ENCODE measurements at places on chromosomes 13 and 19. TPM values are rescaled to one million over a fixed set of nuclear protein-coding genes. Genes with fewer than 3 reads are reported as not detected.

The NPAS1 gene
- 0.29 TPM for total RNA-seq

The MIA gene
- not detected for total RNA-seq

The RFPL4AL1 gene
- total RNA-seq, result not detected

The TNFRSF19 gene
- total RNA-seq, result 47.7 TPM

The BRCA2 gene
- total RNA-seq, result 24.6 TPM

The RNF17 gene
- not detected for total RNA-seq

The ECSIT gene
- total RNA-seq, result 36.4 TPM

The PAN3 gene
- total RNA-seq, result 12.1 TPM

The MUC16 gene
- not detected for total RNA-seq

DNA sequence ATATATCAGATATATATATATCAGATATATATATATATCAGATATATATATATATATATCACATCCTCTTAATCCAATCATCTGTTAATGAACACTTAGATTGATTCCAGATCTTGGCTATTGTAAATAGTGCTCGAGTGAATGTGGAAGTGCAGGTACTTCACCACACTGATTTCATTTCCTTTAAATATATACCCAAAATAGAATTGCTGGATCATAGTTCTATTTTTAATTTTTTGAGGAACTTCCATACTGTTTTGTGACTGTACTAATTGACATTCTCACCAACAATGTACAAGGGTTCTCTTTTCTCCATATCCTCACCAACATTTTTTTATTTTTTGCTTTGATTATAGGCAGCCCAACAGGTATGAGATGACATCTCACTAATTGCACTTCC lies 277.5 kb downstream of the NHLRC3 start:
- H3K4me3 ChIP-seq, result no peak overlapping the region
- H3K4me1 ChIP-seq, result no peaks in the 10 kb centered on the region
- H3K27me3 ChIP-seq, result no peaks in the 10 kb centered on the region
- H3K27ac ChIP-seq, result no peak overlapping the region
- H3K36me3 ChIP-seq, result no peaks in the 10 kb centered on the region
- no peak for DNase-seq

- H3K4me1 ChIP-seq, result peaks cover 8% of the 10 kb centered on the region
- H3K27ac ChIP-seq, result no peak overlapping the region
- DNase-seq, result peak; percentile 52
- no peaks in the 10 kb centered on the region for H3K27me3 ChIP-seq
- no peak overlapping the region for H3K4me3 ChIP-seq
These were observed 9.2 kb upstream of the ZNF358 start for GRCh38 chr19:7506385-7507328.

DNA sequence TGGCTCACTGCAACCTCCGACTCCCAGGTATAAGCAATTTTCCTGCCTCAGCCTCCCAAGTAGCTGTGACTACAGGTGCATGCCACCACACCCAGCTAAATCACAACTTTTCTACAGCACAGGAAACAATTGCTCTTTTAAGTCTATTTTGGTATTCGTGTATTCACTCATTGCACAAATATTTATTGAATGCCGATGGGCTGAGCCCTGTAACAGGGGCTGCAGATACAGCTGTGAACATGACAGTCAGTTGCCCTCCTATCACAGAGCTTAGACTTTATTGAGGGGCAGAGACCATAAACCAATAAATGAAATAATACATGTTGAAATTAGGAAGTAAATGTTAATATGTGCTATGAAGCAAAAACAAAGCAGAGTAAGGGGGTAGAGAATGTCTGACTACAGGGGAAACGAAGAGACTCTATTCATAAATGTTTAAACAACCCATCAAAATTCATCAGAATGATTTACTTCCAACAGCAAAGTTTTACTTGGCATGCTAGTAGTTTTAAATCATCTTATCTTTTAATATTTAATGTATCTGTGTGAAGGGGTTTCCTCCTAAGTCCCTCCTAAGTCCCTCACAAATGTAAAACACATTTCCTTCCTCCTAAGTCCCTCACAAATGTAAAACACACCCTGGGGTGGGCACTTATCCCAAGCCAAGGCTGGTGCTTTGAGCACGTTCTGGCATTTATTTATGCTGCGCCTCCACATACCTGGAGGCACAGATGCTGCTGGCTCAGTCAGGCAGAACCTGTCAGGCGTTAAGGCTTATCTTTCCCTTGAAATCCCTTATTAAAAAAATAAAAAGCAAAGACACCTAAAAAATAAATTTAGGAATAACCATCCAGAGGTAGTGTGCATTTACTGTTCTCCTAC lies 140.8 kb downstream of the MIPEP start:
- no peaks in the 10 kb centered on the region for H3K27me3 ChIP-seq
- peaks cover 43% of the 10 kb centered on the region for H3K4me1 ChIP-seq
- no peak for DNase-seq
- no peaks in the 10 kb centered on the region for H3K36me3 ChIP-seq
- no peak overlapping the region for H3K4me3 ChIP-seq
- no peak overlapping the region for H3K27ac ChIP-seq

GRCh38 chr19:3250675-3251074 lies 26.2 kb downstream of the CELF5 start:
- no peaks in the 10 kb centered on the region for H3K4me1 ChIP-seq
- DNase-seq, result peak; percentile 13
- no peak overlapping the region for H3K4me3 ChIP-seq

- no peak overlapping the region for H3K27ac ChIP-seq
- H3K4me1 ChIP-seq, result peaks cover 41% of the 10 kb centered on the region
- DNase-seq, result no peak
- no peaks in the 10 kb centered on the region for H3K36me3 ChIP-seq
- H3K27me3 ChIP-seq, result no peaks in the 10 kb centered on the region
These were observed 1.3 kb upstream of the KBTBD6 start for GRCh38 chr13:41133951-41134350.

DNA sequence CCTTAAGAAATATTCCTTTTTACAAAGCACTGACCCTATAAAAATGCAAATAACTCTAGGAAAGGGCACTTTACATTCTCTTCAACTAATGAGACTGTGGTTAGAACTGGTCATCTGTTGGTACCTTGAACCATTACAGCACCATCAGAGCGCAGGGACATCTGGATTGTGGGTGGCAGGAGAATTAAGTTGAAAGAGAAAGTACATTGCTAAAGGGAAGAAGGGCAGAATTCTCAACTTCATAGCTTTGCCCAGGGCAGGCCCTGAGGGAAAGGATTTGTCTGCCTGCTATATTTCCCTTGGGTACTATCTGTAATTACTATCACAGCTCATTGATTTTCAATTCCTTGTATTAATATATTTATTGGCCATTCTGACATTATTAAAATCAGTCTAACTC lies 196.8 kb downstream of the KLF12 start:
- no peaks in the 10 kb centered on the region for H3K36me3 ChIP-seq
- H3K4me1 ChIP-seq, result no peaks in the 10 kb centered on the region
- H3K27me3 ChIP-seq, result no peaks in the 10 kb centered on the region

- H3K4me1 ChIP-seq, result no peaks in the 10 kb centered on the region
- H3K36me3 ChIP-seq, result no peaks in the 10 kb centered on the region
- no peak overlapping the region for H3K4me3 ChIP-seq
- no peak for DNase-seq
- no peak overlapping the region for H3K27ac ChIP-seq
These were observed 3.5 kb downstream of the LYPD5 start for GRCh38 chr19:43798546-43799409.

DNA sequence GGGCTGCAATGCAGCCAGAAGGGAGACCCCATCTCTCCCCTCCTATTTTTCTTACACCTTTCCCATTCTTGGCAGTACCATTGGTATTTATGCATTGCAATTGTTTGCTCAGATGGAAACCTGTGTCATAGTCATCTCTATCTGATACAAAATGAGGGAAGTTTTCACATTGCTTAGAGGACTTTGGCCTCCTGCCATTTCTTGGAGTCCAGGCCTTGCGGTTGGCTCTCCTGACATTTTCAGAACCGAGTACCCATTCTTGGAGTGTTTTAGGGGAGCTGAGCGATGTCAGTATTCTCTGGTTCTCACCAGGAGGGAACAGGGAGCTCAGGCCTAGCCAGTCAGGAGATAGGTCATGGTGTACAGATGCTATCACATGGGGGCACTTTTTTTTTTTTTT lies 1.5 kb downstream of the SIN3B start:
- peaks cover 18% of the 10 kb centered on the region for H3K36me3 ChIP-seq
- H3K27me3 ChIP-seq, result no peaks in the 10 kb centered on the region
- no peak for DNase-seq
- H3K27ac ChIP-seq, result no peak overlapping the region
- peaks cover 14% of the 10 kb centered on the region for H3K4me1 ChIP-seq
- H3K4me3 ChIP-seq, result peak overlapping the region; percentile 98

DNA sequence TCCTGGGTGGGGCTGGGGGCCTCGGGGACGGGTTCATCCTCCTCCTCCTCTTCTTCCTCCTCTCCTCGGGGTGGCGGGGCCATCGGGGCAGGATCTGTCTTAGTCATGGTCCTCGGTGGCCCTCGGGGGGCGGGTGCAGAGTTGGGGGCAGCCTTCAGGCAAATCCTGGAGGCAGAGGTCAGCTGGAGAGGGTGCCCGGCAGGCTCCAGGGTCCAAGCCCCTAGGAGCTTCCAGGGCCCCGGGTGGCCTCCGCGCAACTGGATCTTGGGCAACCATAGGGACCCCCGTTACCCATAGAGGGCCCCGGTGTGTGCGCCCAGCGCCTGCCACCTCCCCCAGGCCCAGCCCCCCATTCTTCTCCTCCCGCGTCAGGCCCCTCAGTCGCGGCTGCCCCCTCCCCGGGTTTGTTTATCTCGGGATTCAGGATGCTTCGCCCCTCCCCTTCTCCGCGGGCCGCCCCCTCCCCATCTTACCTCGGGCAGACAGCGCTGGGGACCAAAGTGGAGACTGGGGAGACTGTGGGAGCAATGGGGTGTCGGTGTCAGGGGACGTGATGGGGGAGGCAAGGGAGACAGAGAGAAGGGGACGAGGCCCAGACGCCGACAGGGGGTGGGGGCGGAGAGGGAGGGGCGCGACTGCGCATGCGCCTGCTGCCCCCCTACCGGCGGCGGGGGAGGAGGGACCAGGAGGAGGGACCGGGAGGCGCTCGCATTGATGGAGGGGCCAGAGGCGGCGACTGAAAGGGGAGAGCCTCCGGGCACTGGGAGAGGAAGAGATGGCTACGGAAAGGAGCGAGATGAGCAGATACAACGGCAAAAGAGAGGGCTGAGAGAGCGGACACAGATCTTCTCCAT lies at the start of gene CLIP3:
Gene CLIP3, minus strand, starts transcription at position 623 of the 854 bp plus-strand sequence. Its CDS starts 516 bp downstream, at position 107.
- no peak for DNase-seq
- H3K4me1 ChIP-seq, result peaks cover 14% of the 10 kb centered on the region

DNA sequence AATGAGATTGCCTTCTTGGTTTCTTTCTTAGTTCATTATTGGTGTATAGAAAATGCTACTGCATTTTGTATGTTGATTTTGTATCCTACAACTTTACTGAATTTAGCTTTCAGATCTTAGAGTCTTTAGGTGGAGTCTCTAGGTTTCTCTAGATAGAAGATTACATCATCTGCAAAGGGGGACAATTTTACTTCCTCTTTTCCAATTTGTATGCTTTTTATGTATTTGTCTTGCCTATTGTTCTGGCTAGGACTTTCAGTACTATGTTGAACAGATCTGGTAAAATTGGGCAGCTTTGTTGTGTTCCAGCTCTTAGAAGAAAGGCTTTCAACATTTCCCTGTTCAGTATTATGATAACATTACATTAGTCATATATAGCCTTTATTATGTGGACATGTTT lies 101.0 kb upstream of the SPRY2 start:
- H3K27ac ChIP-seq, result no peak overlapping the region
- H3K4me1 ChIP-seq, result no peaks in the 10 kb centered on the region

GRCh38 chr13:90565985-90566713 lies 781.3 kb upstream of the MIR17HG start:
- H3K27me3 ChIP-seq, result no peaks in the 10 kb centered on the region
- no peak overlapping the region for H3K4me3 ChIP-seq
- no peak for DNase-seq
- H3K4me1 ChIP-seq, result no peaks in the 10 kb centered on the region

GRCh38 chr19:35755131-35755549 lies 1.7 kb downstream of the HSPB6 start:
- no peak overlapping the region for H3K4me3 ChIP-seq
- H3K27me3 ChIP-seq, result no peaks in the 10 kb centered on the region
- H3K4me1 ChIP-seq, result peaks cover 21% of the 10 kb centered on the region
- no peak overlapping the region for H3K27ac ChIP-seq

DNA sequence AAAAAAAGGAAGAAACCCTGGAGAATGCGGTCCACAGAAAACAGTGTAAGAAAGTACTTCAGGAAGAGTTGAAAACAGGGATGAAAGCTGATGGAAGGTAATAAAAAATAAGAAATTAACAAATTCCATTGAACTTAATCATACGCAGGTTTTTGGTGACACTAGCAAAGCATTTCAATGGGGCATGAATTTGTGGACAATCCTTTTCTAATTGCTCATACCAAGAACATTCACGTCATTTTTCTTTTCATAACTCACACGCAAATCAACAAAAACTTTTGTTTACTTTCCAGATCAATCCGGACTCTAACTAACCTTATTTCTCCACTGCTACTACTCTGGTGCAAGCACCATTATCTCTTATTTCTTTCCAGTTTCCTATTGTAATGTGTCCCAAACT lies 1195.0 kb downstream of the SLITRK5 start:
- H3K36me3 ChIP-seq, result no peaks in the 10 kb centered on the region
- no peak overlapping the region for H3K27ac ChIP-seq
- H3K27me3 ChIP-seq, result no peaks in the 10 kb centered on the region
- H3K4me1 ChIP-seq, result no peaks in the 10 kb centered on the region

- DNase-seq, result no peak
- H3K27me3 ChIP-seq, result peaks cover 1% of the 10 kb centered on the region
- H3K4me1 ChIP-seq, result peaks cover 4% of the 10 kb centered on the region
- no peaks in the 10 kb centered on the region for H3K36me3 ChIP-seq
These were observed 34.3 kb upstream of the SHKBP1 start for GRCh38 chr19:40542202-40542859.

- DNase-seq, result no peak
- H3K36me3 ChIP-seq, result peaks cover 21% of the 10 kb centered on the region
- no peak overlapping the region for H3K4me3 ChIP-seq
These were observed 11.3 kb downstream of the HDGFL2 start for GRCh38 chr19:4483385-4483784.

DNA sequence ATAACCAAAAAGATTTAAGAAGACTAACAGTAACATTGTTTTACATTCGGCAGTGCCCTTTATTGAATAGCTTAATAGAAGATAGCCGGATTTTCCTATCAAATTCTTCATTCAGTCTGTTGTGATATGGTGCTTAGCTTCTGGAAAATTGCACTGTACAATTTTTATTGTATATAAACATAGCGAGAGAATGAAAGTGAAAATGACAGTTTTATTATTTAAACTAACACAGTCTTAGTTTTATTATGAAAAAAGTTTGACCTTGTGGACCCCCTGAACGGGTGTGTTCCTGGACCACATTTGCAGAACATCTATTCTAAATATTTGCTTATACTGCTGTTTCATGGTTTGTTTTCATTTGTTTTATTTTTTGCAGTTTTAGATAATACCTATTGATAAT lies 8.6 kb downstream of the ITM2B start:
- H3K36me3 ChIP-seq, result no peaks in the 10 kb centered on the region
- H3K27me3 ChIP-seq, result no peaks in the 10 kb centered on the region
- H3K4me1 ChIP-seq, result peaks cover 66% of the 10 kb centered on the region
- no peak for DNase-seq
- no peak overlapping the region for H3K4me3 ChIP-seq

All from HepG2 (cell line).